AG04449 (cell line): ENCODE measurements at places on chromosomes 4 and X.

- DNase-seq = no peak
These were observed 388.4 kb upstream of the TEX13C start for GRCh38 chrX:124931241-124931640.

GRCh38 chr4:171793723-171794122 lies 19.5 kb upstream of the GALNTL6 start:
- DNase-seq = no peak

GRCh38 chr4:184825141-184825895 lies 450 bp downstream of the ACSL1 start:
- DNase-seq = no peak

GRCh38 chr4:8656711-8657380 lies 64.3 kb downstream of the CPZ start:
- no peak for DNase-seq

DNA sequence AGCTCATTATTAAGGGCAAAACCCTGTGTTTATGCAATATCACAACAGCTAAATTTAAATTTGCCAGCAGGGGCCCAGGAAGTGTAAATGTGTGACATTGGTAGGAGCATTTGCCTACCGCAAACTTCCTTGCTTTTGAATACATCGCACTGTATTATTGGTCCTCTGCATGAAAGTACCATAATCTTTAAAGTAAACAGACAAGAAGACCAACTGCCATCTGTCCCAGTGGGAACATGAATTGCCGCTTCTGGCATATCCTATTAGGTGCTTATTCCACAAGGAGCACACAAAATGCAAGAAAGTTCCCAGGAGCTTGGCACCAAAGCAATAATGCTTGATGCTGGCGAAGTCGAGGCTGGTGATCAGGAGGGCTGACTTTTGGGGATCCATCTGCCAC lies 51.3 kb downstream of the SOD3 start:
- DNase-seq = no peak
